Amniotic stem cell (primary cell): ENCODE measurements at places on chromosomes 2 and 18.

DNA sequence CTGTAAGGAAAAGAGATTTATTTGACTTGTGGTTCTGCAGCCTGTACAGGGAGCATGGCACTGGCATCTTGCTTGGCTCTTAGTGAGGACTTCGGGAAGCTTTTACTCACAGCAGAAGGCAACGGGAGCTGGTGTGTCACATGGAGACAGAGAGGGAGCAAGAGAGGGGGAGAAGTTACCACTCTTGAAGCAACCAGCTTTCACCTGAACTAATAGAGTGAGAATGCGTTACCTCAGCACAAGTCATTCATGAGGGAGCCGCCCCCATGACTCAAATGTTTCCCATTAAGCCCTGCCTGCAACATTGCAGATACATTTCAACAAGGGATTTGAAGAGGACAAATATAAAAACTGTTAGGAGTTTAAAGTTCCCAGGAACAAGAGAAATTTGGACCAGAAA is 190.0 kb downstream of the CYRIA start:
- DNase-seq: no peak

DNA sequence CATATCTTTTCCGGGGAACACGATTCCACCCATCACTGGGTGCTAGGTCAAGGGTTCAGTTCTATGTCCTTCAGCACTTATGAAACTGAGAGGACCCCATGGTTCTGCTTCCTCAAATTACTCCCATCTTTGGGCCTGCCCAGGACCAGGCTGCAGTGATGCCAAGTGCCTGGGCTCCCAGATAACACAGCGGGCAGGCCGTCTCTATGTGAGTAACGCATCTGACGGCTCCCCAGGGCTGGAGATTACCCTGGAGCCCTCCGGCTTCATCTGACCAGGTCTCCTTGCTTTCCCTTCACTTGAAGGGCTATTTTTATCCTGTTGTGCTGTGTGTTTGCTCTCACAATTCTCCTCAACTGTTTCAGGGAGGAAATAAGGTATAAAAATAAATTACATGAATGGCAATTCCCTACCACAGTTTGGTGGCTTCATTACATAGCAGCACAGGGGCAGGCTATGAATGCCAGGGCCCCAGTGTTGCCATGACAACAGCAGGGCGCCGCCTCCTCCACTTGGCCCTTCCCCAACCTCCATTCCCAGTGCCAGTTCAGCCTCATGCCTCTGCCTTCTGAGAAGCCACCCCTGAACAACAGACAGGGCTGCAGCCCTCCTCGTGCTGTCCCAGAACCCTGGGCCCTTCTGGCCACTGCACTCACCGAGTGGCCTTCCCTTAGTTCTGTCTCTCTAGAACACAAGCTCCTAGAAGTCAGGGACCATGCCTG is 25.4 kb upstream of the TMEM131 start:
- no peak for DNase-seq

GRCh38 chr18:8337211-8337610 is 272.0 kb upstream of the RAB12 start:
- DNase-seq: no peak

GRCh38 chr18:56902653-56903052 is 244.2 kb upstream of the BOD1L2 start:
- no peak for DNase-seq

GRCh38 chr2:88615822-88616221 is 11.4 kb downstream of the EIF2AK3 start:
- no peak for DNase-seq

GRCh38 chr2:72973566-72974435 is 56.5 kb downstream of the EMX1 start:
- peak; percentile 3 for DNase-seq

- no peak for DNase-seq
Observed at GRCh38 chr18:42030586-42031182, 75.7 kb downstream of the PIK3C3 start.

DNA sequence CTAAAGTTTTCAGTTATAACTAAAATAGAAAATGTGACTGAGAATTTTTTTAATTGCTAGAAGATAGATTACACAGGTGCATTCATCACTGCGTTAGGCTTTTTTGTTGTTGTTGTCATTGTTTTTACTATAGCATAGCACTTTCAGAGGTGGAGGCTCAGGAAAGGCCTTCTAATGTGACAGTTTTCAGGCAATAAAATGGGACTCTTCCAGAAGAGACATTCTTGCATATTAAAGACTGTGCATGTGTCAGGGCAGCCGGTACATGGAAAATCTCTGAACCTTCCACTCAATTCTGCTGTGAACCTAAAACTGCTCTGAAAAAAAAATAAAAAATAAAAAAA is 175.2 kb downstream of the METTL4 start:
- DNase-seq: no peak

GRCh38 chr2:113212245-113213060 is 38.7 kb downstream of the PSD4 start:
- DNase-seq: no peak

- DNase-seq: no peak
Observed at GRCh38 chr2:15620857-15621471, 29.3 kb downstream of the DDX1 start.

- no peak for DNase-seq
Observed at GRCh38 chr2:207167099-207167923, 1.6 kb upstream of the KLF7 start.

GRCh38 chr2:63053889-63054602 is 3.4 kb downstream of the OTX1 start:
- no peak for DNase-seq

DNA sequence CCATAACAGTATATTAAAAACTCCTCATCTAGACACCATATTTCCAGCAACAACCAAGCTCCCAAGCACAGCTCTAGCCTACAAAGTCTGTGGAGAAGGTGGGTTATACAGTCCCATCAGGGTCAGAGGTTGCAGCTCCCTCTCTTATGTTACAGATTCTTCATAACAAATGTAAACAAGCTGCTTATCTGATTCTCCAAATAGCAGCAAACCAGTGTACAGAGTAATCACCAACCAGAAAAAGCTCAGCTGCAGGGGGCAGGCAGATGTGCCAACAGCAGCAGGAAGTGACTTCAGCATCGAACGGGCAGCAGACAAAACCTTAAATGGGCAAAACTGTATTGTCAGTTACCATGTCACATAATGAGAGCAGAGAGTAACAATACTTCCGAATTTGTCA is 52.9 kb upstream of the NABP1 start:
- DNase-seq: no peak

GRCh38 chr2:237726401-237726830 is 72.2 kb upstream of the RBM44 start:
- no peak for DNase-seq

- DNase-seq: no peak
Observed at GRCh38 chr2:60252581-60253150, 300.8 kb downstream of the BCL11A start.

- DNase-seq: no peak
Observed at GRCh38 chr2:2871480-2872308, 505.9 kb downstream of the EIPR1 start.

GRCh38 chr2:120803764-120804335 is 68.2 kb downstream of the GLI2 start:
- DNase-seq: no peak

DNA sequence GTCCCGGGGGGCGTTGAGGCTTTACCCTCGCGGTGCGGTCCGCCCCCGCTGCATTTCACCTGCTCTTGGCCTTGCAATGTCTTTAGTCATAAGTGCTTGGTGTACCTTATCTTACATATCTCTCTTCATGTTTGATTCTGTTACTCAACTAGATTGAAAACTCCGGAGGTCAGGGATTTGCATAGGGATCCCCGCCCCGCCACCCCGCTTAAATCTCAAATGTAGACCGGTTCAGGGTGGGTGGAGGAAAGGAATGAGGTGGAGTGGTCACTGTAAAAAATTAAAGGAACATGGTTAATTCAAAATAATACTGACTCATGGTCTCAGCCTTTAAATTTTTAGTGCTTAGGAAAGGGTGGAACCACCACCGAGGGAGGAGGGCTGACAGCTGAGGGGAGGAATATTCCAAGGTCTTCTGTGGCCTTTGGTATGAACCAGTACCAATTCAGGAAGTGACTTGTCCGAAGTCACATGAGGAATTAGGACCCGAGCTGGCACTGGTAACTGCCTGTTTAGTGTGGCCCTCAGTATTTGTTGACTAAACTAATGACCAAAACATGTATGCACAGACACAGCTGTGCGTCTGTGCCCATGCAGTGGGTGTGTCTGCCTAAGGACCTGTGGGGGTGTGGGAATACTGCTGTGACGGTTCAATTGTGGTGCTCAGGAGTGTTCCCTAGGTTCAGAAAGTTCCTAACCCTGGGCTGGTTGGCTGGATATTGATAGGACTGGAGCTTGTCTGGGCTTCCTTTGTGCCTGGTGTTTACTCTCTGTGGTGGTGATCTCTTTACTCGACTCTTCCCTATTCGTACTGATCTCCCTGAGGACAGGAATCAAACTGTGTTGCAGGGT is 1.0 kb downstream of the PLEKHB2 start:
- DNase-seq: no peak

DNA sequence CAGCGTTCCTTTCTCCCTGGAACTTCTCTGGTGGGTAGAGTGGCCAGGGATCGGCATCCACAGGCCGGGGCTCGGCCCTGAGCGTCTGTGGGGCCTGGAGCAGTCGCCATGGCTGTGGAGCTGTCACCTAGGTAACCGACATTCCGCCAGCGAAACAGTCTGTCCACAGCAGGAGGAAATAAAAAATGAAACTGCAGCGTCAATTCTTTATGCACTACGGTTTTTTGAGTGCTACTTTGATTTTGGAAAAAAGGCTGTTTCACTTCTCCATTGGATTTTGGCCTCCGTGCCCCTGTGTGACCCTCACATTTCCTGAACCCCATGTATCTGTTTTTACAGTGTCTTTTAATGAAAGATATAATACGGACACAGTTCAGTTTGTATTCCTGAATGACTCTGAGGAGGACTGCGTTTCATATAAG is 163.4 kb downstream of the LDLRAD4 start:
- DNase-seq: no peak
